ENCODE measurements at places on chromosomes 4 and X.

- DNase-seq = no peak
Measured at GRCh38 chrX:132443196-132444135, 45.4 kb downstream of the MBNL3 start.

GRCh38 chr4:144799486-144799885 lies 153.5 kb downstream of the HHIP start:
- no peak for DNase-seq

GRCh38 chrX:39883666-39884065 lies 214.1 kb downstream of the BCOR start:
- DNase-seq = no peak

GRCh38 chr4:78779280-78779679 lies 3.1 kb downstream of the BMP2K start:
- no peak for DNase-seq

GRCh38 chr4:163536091-163536490 lies 41.6 kb downstream of the TMA16 start:
- DNase-seq = no peak

DNA sequence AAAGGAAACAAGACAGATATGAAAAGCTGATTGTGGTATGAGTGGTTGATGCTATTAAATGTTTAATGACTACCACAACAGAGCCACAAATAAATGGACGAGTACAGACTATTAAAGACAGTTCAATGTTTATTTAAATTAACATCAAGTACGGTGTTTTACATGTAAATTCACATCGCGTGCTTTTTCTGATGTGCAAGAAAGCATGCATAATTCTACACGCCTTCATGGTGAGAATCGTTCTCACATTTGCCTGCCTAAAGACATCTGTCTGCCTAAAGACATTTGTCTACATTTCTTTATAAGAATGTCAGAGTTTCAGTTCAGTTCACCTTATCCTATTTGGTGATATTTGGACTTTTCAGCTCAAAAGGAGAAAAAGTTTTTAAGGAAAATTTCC lies 7.3 kb upstream of the GPR143 start:
- no peak for DNase-seq

GRCh38 chrX:150143721-150144440 lies 205.6 kb upstream of the EOLA2 start:
- no peak for DNase-seq

- no peak for DNase-seq
Measured at GRCh38 chr4:107863416-107863815, 38.7 kb downstream of the SGMS2 start.

GRCh38 chr4:121243485-121243884 lies 79.4 kb upstream of the TNIP3 start:
- no peak for DNase-seq

DNA sequence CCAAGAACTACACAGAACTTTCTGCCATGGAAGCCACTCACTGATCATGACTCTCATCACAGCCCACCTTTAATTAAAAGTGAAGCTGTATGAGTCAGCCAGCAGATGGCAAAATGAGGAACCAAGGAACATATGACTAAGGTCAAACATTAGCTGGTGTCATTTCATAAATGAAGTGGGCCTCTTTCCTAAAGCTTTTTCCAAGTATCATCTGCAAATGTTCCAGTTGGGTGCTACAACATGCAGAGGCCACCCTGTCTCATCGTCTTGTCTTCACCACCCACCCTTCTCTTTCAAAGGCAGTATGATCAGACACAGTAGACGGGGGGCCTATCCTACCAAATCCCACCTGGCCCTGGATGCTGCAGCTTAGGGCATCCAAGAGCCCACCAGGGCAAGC lies 9.2 kb upstream of the EOLA1 start:
- no peak for DNase-seq

- no peak for DNase-seq
Measured at GRCh38 chr4:176788971-176789370, 3.8 kb downstream of the VEGFC start.

DNA sequence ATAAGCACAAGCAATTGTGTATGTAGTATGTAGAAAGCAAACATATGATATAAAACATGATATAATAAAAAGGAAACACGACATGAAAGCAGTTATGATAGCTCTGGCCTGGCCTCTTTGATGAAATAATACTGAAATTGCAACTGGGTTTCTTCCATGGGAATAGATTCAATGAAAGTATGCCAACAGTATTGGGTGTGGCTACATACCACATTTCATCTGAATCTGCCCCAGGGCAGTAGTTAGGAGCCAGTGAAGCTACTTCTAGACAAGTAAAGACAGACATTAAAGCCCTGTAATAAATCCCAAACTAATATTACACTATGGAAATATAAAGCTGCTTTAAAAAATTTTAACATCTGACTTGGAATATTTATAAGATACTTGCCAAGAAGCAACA lies 207.3 kb downstream of the FBXW7 start:
- no peak for DNase-seq

DNA sequence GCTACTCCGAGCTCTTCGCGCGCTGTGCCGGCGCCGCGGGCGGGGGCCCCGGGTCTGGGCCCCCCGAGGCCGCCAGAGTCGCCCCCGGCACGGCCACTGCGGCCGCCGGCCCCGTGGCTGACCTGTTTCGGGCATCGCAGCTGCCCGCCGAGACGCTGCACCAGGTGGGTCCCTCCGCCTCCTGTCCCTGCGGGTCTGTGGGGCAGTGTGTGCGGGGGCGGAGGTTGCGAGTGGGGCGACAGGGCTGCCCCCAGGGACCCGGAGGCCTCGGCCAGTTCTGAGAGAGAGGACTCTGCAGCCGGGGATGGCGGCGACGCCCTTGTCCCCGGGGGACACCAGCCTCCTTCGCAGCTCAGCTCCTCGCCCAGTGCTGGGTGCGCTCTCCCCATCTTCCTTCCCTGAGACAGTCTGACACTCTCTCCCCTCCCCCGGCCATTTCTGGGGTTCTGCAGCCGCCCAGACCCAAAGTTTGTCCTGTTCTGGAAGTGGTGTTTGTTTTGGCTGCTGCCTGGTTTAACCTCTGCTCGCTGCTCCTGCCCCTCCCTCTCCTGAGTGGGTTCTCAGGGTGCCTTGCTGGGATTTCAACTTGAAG lies 609 bp downstream of the REPS2 start:
- no peak for DNase-seq

DNA sequence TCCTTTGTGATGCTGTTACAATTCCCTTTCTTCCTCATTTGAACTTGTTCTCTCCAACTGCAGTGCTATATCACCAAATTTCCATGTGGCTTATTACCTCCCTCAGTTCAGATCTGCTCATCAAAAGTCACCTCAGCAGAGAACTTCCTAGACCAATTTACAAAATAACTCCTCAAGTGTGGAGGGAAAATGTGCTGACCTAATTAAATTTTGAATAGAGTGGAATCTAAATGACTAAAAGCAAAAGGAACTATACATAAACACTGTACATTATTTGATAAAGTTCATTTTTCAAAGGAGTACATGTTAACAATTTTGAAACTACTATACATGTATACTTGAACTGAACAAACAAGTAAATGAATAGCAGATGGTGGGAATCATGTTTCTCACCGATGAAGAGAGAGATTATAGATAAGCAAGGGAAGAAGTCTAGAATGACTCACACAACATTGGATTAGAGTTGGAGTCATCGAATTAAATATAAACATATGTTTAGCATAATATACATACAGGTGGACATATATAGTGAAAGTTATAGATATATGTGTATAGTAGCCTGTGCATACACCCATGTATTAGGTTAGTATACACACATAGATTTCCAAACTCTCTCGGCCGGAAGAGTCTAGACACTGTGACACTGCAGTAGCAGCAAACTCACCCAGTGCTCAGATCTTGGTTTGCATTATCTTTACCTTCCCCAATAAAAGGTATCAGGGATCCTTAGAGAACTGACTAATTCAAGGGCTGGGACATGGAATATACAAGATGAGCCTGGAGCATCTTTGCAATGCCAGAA lies 318.7 kb downstream of the PCDH18 start:
- no peak for DNase-seq

- DNase-seq = no peak
Measured at GRCh38 chr4:38314663-38315062, 349.3 kb upstream of the KLF3 start.

DNA sequence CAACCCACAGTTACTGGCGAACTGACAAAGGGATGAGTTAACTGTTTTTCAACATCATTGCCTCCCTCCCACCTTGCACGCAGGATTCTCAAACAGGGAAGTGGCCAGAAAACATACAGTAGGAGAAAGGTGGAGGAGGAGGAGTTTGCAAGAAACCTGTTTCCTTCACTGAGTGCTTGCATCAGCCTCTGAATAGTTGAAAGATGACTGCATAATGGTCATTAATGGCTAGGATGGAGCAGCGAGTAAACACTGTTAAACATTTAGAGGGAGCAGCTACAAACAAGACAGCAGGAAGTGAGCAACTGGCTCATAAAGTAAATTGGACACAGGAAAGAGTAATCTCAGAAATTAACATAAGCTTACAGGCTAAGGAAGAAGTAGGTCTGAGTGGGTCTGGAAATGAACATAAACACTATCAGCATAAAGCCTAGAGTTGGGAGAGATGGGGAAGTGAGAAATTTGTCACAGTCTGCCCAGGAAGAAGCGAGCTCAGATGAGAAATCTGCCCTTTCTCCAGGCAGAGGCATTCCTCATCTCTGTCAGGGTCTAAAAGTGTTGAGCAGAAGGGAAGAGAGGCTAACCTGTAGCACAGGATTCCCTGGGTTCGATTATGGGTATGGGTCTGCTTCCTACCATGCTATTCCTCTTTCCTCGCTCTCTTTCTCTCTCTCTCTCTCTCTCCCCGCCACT lies 38.6 kb downstream of the TRPC5OS start:
- DNase-seq = no peak

DNA sequence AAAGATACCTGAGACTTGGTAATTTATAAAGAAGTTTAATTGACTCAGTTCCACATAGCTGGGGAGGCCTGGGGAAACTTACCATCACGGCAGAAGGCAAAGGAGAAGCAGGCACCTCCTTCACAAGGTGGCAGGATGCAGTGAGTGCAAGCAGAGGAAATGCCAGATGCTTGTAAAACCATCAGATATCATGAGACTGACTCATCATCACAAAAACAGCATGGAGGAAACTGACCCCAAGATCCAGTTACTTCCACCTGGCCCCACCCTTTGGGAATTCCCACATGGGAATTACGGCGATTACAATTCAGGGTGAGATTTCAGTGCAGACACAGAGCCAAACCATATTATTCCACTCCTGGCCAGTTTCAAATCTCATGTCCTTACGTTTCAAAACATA lies 514.7 kb upstream of the SPANXN1 start:
- DNase-seq = no peak

- no peak for DNase-seq
Measured at GRCh38 chr4:5887361-5888221, 5.3 kb downstream of the CRMP1 start.

- no peak for DNase-seq
Measured at GRCh38 chr4:7933651-7934510, 5.8 kb downstream of the AFAP1 start.
